ENCODE measurements at places on chromosomes 2 and 18.

- DNase-seq, result no peak
Observed at GRCh38 chr2:133266926-133267590, 301.2 kb downstream of the NCKAP5 start.

DNA sequence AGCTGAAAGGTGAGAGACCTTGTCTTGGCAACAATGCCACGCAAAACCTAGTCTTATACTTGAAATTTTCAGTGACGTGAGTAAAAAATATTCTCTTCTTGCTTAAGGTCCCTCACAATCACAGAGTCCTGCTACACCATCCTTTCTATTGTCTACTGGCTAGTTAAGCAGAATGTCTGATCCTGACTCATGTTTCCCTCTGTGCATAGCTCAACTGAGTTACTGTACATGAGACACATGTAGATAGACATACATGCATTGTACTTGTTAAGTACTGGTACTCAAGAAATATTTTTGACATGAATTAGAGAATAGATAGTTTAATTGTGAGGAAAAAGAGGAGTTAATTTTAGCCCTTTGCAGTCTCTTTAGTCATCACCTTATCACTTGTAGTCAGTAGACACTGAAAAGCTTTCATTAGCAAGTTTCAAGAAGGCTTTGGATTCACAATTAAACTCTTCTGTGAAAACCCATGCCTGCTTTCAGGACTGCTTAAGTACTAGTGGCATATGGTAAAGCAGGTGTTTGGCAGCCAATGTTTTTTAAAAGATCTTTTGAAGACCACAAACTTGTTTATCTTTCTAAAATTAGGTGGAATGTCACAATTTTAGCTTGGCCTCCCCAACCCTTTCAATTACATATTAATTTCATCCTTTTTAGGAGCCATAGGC is 158.7 kb upstream of the CCDC150 start:
- DNase-seq, result no peak

GRCh38 chr2:119062652-119063051 is 95.9 kb downstream of the C1QL2 start:
- no peak for DNase-seq

DNA sequence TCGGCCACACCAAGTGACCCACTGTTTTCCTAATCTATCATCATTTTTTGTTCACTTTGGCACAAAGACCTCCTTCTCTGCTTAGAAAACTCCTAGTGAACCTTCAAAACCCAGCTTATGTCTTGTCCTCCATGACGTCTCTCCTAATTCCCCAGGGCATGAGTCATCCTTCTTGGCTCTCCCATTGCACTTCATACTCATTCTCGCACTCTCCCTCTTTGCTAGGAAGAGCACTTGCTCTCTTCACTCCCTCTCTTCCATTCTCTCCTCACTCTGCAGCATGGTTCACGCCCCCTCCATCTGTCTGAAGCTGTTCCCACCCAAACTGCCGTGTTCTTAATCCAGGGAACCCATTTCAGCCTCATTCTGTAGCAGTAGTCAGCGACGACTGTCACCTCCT is 103.9 kb downstream of the MRO start:
- no peak for DNase-seq

GRCh38 chr2:162422894-162423293 is 79.0 kb downstream of the GCA start:
- DNase-seq, result no peak

DNA sequence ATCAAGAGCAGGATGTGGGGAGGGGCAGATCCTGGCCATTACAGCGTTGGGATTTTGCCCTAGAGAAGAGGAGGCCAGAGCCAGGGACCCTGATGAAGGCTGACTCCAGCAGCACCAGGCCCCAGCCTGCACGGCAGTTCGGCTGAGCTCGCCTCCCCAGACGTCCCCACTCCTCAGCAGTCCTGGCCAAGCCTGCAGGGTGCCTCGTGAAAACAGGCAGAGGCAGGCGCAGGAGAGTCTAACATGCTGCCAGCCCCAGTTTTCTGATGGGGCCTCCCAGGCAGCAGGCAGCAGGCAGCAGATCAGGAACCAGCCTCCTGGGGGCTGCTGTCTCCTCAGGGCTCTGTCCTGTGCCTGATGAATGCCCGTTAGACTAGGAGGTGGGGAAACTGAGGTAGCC is 19.7 kb upstream of the GLI2 start:
- no peak for DNase-seq

DNA sequence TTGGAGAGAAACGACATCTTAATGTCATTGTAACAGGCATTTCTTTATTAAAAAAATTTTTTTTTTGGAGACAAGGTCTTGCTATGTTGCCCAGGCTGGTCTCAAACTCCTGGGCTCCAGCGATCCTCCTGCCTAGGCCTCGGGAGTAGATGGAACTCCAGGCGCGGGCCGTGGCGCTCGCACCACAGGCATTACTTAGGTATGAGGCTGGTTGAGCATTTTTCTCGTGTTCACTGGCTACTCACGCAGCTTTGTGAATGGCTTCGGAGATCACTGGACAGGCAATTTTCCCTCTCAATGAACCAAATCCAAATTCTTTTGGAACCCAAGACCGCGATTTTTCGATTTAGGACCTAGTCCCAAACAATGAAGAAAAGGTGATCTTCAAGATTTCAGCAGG is 795 bp upstream of the TCF7L1 start:
- DNase-seq, result no peak

DNA sequence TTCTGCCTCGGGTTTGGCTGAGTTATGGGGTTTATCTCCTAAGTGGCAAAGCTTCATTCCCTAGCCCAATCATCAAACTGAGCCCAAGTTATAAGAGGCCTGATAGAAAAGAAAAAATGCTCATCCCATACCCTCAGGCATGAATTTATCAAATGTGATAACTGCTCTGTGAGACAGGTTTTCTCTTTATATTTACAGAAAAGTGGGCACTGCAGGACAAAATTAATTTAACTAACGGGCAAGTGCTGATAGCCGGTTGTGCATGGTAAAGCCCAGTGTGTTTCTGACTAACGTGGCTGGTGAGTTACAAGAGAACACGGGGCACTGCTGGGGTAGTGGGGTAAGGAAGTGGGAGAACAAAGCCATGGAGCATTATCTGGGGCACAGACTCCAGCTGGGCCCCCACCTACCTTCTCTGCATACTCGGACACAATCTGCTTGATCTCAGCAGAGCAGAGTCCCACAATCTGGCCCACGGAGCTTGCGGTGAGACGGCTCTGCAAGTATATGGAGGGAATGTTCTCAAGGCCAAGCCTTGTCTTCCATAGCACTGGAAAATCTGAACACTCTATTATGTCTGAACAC is 40.3 kb downstream of the CCDC93 start:
- DNase-seq, result no peak

- DNase-seq, result no peak
Observed at GRCh38 chr2:36329251-36329650, 26.3 kb upstream of the CRIM1 start.
